Osteocyte (in vitro differentiated cells): ENCODE measurements at places on chromosomes 1 and 21. TPM values are rescaled to one million over a fixed set of nuclear protein-coding genes. Genes with fewer than 3 reads are reported as not detected.

PGLYRP4 gene
- not detected in 2 replicates for total RNA-seq

OR13G1 gene
- not detected in 2 replicates for total RNA-seq

WDR3 gene
- 24.0 TPM in 2 replicates for total RNA-seq

MAP10 gene
- 0.38 and 0.52 TPM in 2 replicates for total RNA-seq

GSTM3 gene
- 33.9 and 41.4 TPM in 2 replicates for total RNA-seq

LZIC gene
- 28.6 and 32.3 TPM in 2 replicates for total RNA-seq

DNM3 gene
- 3.4 and 3.7 TPM in 2 replicates for total RNA-seq

AMY1B gene
- not detected in 2 replicates for total RNA-seq

RWDD3 gene
- total RNA-seq: 13.1 and 15.5 TPM in 2 replicates

RHCE gene
- total RNA-seq: 0.40 and 0.71 TPM in 2 replicates

AMY1C gene
- not detected in 2 replicates for total RNA-seq

GBP1 gene
- total RNA-seq: 24.4 and 26.3 TPM in 2 replicates

SPATA17 gene
- 0.21 and 0.40 TPM in 2 replicates for total RNA-seq

ZBED6 gene
- 43.4 and 44.4 TPM in 2 replicates for total RNA-seq

RIIAD1 gene
- total RNA-seq: not detected in 2 replicates

TNFRSF8 gene
- not detected in 2 replicates for total RNA-seq

TMPRSS15 gene
- total RNA-seq: 0.71 and 1.3 TPM in 2 replicates

LGR6 gene
- total RNA-seq: 9.4 and 9.9 TPM in 2 replicates

CTNNBIP1 gene
- 27.6 and 30.4 TPM in 2 replicates for total RNA-seq

NBPF4 gene
- total RNA-seq: not detected in 2 replicates

FCER1G gene
- total RNA-seq: not detected in 2 replicates

SHISA4 gene
- 31.4 and 32.1 TPM in 2 replicates for total RNA-seq

LCE1E gene
- not detected in 2 replicates for total RNA-seq
